ENCODE measurements at places on chromosomes 12 and 14.
A peak's percentile ranks its signal among the peaks of the same experiment; 100 is the strongest.

GRCh38 chr12:122788387-122788786 is 14.0 kb downstream of the CCDC62 start:
- no peak for DNase-seq

DNA sequence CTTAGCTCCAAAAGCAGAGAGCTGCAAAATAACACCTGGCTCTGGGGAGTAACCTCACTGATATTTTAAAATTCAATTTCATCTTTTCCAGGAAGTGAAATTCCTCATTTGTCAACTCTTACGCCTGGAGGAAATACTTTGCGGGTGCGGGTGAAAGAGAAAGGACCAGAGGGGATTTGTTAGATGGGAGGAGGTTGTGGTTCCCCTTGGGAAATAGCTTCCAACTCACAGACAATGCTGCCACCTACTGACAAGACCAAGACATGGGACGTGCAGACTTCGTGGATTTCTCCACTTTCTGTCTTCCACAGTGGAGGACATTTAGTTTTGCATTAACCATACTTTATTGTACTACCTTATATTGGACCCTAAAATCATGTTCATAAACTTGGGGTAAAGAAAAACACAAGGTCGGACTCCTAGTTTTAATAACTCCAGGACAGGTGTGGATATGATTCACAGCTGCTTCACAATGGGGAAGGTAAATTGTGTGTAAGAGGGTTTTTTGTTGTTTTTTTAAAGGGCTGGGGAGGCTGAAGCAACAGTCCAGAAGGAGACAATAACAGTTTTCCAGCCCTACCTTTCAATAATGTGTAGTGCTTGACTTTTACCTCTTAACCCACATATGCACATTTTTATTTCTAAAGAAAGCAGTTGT is 10.8 kb downstream of the FBXL14 start:
- DNase-seq: peak; percentile 44

DNA sequence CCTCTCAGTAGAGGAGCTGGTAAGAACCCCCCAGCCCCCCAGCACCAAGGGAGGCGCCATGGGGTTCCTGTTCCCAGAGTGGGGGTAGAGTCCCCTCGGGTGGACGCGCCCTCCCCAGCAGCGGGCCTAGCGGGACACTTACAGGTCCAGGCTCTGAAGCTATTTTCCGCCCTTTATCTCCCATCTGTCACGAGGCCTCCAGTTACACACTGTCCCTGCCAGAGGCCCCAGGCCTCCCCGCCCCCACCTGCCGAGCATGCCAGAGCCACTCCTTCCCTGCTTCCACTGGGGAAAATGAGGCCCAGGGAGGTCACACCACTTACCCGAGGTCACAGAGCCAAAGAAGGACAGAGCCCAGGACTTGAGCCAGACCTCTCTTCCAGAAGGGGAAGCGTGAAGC is 3.1 kb downstream of the C14orf180 start:
- DNase-seq: no peak

- no peak for DNase-seq
These were observed 61.8 kb downstream of the TESC start for GRCh38 chr12:117037289-117038022.

- DNase-seq: no peak
These were observed 467 bp upstream of the JAG2 start for GRCh38 chr14:105168979-105169507.
